ENCODE measurements at places on chromosomes 12 and 14.
A peak's percentile ranks its signal among the peaks of the same experiment; 100 is the strongest.

GRCh38 chr14:63923422-63923752 is 70.6 kb downstream of the SYNE2 start:
- no peak for DNase-seq

- DNase-seq = no peak
Measured at GRCh38 chr14:76742185-76742584, 19.1 kb upstream of the VASH1 start.

- no peak for DNase-seq
Measured at GRCh38 chr14:34453226-34453625, 8.8 kb downstream of the SPTSSA start.

DNA sequence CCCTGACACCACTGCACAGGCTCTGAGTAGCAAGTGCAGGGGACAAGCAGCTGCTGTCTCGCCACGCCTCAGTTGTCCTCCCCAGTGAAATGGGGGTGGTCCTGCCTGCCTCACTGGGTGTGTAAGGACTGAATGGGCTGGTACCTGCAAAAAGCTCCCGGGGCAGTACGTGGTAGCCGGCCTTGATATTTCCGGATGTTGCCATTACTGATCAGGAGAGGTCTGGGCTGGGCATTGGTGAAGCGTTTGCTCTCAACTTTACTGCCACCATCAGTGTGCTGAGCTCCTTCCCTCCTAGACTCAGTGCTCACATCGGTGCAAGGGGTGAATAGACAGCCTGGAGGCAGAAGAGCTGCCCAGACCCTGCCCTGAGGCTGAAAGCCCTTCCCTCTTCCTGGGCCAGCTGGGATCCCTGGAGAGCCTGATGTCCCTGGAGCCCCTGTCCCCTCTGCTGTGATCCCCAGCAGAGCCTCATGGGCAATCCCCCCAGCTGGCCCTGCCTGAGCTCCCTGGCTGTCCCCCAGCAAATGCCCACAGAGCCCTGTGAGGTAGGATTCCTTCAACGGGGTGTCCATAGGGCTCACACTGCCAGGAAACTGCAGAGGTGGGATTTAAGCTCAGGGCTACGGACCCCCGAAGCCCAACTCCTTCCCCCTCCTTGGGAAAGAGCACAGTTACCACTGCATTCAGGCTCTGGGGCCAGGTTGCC is 18.2 kb downstream of the DIO3 start:
- no peak for DNase-seq

- DNase-seq = no peak
Measured at GRCh38 chr12:103817791-103818190, 23.2 kb downstream of the NT5DC3 start.

- DNase-seq = no peak
Measured at GRCh38 chr12:45244561-45245343, 28.9 kb downstream of the ANO6 start.

GRCh38 chr14:74867673-74868072 is 8.3 kb downstream of the PROX2 start:
- DNase-seq = no peak

GRCh38 chr14:102278631-102278935 is 26.4 kb downstream of the MOK start:
- DNase-seq = no peak

GRCh38 chr14:80607430-80608190 is 333.9 kb downstream of the CEP128 start:
- DNase-seq = no peak

DNA sequence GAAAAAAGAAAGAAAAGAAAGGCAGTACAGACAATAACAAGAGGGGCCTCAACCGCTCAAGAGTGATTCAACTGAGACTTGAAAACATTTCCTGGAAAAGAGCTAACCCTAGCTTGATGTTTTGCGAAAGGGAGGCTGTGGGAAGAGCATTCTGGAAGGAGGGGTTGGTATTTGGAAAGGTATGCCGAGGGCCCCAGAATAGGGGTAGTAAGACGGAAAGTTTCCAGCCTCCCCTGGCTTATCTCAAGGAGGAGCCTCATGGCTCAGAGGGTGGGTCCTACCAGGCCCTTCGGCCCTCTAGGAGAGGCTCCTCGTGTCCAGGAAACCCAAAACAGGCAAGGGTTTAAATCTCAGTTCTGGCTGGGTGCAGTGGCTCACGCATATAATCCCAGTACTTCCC is 8.4 kb downstream of the RNU4-2 start:
- DNase-seq = no peak

- no peak for DNase-seq
Measured at GRCh38 chr12:109016016-109016415, 4.9 kb downstream of the SVOP start.

GRCh38 chr12:42396473-42397259 is 70.7 kb downstream of the PPHLN1 start:
- no peak for DNase-seq

DNA sequence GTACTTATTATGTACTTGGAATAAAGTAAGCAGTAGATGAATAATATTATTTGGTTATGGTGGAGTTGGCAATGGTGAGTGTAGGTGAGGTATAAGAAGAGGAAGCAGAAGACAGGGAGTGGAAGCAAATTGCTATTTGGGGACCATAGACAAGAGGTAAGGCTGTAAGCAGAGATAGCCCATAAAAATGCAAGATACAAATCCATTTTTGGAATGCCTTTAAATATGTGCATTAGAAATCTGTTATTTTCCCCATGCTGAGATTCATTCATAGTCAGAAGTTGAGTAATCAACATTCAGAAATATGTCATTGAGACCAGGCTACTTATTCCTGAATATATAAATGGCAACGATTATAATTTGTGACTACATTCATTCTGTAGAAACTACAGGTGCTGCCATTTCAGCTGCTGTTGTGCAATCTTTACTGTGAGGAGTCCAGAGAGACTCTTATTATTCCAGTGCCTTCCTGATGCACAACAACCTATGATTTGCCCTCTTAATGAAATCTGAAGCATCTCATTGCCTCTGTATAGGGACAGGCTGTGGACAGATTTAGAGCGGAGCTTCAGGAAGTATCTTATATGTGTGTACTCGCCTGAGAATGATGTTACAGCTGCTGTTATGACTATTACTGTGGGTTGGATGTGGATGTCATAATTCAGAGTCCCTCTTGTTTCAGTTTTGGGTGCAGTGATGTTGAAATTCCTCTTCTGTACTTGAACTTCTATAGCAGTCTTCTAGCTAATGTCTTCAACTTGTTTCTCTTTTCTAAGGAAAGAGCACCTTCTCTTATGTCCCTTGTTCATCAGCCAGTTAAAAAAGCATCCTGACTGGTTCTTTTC is 173.8 kb downstream of the NAV3 start:
- DNase-seq = no peak

DNA sequence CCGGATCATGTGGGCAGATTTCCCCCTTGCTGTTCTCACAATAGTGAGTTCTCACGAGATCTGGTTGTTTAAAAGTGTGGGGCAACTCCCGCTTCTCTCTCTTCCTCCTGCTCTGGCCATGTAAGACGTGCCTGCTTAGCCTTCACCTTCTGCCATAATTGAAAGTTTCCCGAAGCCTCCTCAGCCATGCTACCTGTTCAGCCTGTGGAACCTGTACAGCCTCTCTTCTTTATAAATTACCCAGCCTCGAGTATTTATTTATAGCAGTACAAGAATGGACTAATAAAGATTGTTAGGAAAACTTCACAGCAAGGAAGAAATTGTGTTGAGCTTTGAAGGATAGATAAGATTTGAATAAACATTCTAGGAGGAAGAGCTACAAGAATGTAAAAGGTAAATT is 52.1 kb downstream of the KDM5A start:
- DNase-seq = no peak

DNA sequence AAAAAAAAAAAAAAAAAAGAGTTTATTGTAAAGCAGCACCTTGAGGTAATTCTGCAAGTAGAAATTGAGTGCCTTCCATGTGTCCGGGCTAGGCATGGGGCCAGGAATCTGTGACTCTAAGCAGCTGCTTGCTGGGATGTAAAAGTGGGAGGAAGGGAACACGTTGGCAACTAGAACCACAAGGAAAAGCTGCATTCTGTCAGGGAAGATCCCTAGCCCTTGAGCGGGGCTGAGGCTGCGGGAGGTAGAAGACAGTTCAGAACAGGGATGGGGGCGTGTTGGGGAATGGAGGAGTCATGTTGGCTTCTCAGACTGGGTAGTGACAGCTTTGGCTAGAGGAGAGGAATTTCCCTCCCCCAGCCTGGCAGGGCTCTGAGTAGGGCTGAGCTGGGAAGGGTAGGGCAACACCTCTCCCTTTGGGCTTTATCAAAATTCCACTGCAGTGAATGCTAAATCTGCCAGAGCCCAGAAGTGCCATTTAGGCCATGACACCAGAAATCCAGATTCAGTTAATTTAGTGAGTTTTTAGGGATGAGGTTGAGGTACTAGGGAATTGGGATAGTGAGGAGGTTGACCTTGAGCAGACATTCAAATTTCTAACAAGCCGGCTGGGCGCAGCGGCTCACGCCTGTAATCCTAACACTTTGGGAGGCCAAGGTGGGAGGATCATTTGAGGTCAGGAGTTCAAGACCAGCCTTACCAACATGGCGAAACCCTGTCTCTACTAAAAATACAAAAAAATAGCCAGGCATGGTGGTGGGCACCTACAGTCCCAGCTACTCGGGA is 3.4 kb upstream of the TRAFD1 start:
- DNase-seq = peak; percentile 33

DNA sequence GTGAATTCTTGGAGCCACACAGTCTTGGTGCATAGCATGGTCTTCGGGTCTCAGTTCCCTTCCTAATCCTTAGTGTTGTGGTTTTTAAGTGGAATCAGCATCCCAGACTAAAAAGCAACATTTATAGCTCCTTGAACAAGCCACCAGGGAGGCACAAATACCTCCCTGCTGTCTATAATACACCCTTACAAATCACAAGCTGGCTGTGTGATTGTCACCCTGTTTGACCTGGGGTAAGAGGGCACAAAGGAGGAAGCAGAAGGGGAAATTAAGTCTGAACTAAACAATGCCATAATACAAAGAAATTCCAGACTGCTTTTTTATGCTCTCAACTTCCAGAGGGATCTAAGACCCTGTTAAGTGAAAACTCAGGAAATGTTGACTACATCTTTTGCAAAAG is 7.7 kb upstream of the MMP19 start:
- DNase-seq = no peak

DNA sequence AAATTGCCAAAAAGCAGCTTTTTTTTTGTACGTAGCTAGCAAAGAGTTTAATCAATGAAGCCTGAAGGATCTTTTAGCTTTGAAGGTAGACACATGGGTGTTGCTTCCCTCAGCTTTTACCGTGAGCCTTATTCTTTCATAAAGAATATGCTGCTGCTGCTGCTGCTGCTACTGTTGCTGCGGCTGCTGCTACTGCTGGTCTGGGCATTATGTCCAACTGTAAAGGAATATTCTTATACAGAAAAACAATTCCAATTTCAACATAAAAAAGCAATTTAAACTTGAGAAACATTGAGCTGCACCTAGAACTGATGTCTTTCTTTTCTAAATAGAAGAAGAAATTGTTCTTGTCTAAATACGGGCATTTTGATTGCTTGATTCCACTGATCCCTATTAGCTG is 38.9 kb upstream of the PPP1R12A start:
- DNase-seq = no peak

DNA sequence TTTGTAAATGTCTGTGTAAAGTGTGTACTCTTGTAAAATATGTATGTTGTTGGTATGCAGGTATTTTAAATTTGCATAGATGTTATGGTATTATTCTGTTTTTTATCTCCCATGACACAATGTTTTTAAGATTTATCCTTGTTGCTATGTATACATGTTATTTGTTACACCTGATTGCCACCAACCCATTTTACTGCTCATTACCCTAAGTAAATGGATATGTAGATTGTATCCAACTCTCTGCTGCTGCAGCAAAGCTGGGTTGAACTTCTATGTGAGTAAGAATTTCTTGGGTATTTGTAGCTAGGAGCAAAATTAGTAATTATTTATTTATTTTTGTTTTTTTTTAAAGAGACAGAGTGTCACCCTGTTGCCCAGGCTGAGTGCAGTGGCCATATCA is 6.2 kb downstream of the APAF1 start:
- DNase-seq = no peak

DNA sequence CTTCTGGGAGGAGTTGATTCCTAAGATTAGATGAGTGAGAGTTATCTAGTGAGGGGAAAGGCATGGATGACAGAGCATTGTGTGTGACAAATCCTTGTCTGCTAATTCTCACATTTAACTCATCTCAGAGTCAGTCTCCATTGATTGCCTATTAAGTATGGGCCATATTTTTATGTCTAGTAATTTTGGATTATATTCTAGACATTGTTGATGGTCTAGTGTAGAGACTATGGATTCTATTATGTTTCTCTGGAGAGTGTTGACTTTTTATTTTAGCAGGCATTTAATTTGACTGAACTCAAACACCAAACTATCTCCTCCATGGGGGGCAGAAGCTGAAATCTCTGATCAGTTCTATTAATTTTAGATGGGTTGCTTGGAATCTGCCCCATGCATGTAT is 114.4 kb downstream of the CACNA1C start:
- DNase-seq = no peak

GRCh38 chr12:122886851-122887818 is 8.8 kb downstream of the VPS37B start:
- no peak for DNase-seq

Measured in HS-27A (cell line).